Uterus (tissue), 4 donors: ENCODE measurements at places on chromosomes 3 and 15. TPM values are rescaled to one million over a fixed set of nuclear protein-coding genes. Genes with fewer than 3 reads are reported as not detected.

- no peaks in the 10 kb centered on the region for H3K27me3 ChIP-seq
- H3K4me1 ChIP-seq = no peaks in the 10 kb centered on the region
- DNase-seq = no peak
- no peak overlapping the region for H3K4me3 ChIP-seq
- peak overlapping the region; percentile 59 for H3K27ac ChIP-seq
- no peaks in the 10 kb centered on the region for H3K36me3 ChIP-seq
Measured at GRCh38 chr3:8442993-8443650, 58.5 kb upstream of the LMCD1 start.

DNA sequence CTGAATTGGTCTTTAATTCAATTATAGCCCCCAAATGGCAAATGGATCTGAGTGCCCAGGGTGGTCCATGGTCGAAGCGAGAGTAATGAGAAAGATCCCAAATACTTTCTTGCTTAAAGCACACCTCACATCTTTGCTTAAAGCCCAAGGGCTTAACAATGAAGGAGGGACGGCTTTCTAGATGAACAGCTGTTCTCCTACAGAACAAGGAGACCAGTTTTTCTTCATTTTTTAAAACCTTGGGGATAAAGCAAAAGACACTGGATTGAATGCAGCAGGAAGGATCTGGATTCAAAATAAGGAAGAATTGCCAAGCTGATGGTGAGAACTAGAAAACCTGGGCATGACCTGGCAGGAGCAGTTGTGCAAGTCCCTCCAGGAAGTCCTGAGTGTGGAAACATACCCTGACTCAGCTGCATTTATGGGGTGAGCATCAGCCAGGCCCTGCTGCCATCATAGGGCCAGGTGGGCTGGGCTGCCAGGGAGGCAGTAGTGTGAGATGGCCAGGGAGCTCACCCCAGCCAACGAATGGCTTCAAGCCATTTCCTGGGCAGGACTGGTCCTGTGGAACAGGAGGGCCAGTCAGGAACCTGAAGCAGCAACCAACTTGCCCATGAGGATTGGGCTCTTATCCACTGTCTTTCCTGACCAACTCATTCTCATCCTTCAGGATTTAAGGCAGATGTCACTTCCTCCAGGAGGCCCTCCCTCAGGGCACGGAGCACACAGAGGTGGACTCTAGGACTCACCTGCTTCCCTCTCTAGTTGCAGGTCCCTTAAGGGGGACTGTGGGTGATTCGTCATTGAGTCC, 18.4 kb upstream of the RHCG start:
- no peak for DNase-seq
- H3K4me1 ChIP-seq = no peaks in the 10 kb centered on the region
- no peaks in the 10 kb centered on the region for H3K27me3 ChIP-seq
- H3K4me3 ChIP-seq = no peak overlapping the region

- H3K27me3 ChIP-seq = no peaks in the 10 kb centered on the region
- H3K36me3 ChIP-seq = no peaks in the 10 kb centered on the region
- H3K4me3 ChIP-seq = no peak overlapping the region
- H3K27ac ChIP-seq = no peak overlapping the region
- H3K4me1 ChIP-seq = no peaks in the 10 kb centered on the region
Measured at GRCh38 chr15:66865622-66866611, 163.9 kb downstream of the SMAD6 start.

GRCh38 chr3:39809181-39809994, at the start of gene MYRIP:
Gene MYRIP (plus strand): TSS chr3:39809609. CDS start chr3:39900817, 91,208 bp downstream.
- H3K4me1 ChIP-seq = peaks cover 12% of the 10 kb centered on the region
- H3K27ac ChIP-seq = peak within 1 kb of the TSS; percentile 16
- H3K36me3 ChIP-seq = no peaks in the 10 kb centered on the region

DNA sequence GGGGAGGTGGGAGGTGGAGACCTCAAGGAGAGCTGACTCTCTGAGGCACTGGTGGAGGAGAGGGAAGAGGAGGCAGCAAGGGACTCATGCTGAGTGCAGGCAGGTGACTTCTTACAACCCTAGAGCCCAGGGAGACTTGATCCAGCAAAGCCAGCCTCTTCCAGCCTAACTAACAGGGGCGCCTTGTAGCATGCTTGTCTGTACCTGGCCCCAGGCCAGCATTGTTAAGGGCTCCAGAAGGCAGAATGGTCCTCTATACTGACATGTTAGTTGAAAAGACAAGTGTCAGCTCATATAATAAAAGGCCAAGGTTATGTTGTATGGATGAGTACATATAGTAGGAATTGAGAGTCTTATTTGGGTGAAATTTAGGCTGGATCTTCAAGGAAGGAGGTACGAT, 65.4 kb downstream of the CHDH start:
- DNase-seq = no peak
- H3K36me3 ChIP-seq = no peaks in the 10 kb centered on the region
- no peak overlapping the region for H3K4me3 ChIP-seq
- no peak overlapping the region for H3K27ac ChIP-seq

DNA sequence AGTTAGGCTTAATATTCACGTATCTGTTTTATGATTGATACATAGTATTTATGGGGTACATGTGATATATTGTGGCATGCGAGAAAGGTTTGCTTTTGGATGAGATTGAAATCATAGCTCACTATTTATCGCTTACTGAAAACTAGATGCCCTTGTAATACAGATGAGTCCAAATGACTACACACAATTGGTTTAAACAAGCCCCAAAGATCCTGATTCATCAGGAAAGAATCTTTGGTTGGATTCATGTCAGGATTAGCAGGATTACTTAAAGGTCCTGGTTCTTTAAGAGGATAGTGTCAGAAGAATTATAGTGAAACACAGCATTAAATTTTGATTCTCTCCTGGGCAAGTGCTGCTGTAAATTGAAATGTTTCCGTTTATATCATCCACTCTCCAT, 18.6 kb upstream of the AADAC start:
- no peaks in the 10 kb centered on the region for H3K27me3 ChIP-seq
- no peak overlapping the region for H3K27ac ChIP-seq
- no peak for DNase-seq
- no peaks in the 10 kb centered on the region for H3K36me3 ChIP-seq
- no peak overlapping the region for H3K4me3 ChIP-seq
- H3K4me1 ChIP-seq = no peaks in the 10 kb centered on the region

GRCh38 chr3:52874864-52875587, 22.3 kb downstream of the STIMATE start:
- DNase-seq = no peak
- H3K4me3 ChIP-seq = no peak overlapping the region
- H3K27ac ChIP-seq = no peak overlapping the region
- no peaks in the 10 kb centered on the region for H3K4me1 ChIP-seq
- H3K27me3 ChIP-seq = no peaks in the 10 kb centered on the region

DNA sequence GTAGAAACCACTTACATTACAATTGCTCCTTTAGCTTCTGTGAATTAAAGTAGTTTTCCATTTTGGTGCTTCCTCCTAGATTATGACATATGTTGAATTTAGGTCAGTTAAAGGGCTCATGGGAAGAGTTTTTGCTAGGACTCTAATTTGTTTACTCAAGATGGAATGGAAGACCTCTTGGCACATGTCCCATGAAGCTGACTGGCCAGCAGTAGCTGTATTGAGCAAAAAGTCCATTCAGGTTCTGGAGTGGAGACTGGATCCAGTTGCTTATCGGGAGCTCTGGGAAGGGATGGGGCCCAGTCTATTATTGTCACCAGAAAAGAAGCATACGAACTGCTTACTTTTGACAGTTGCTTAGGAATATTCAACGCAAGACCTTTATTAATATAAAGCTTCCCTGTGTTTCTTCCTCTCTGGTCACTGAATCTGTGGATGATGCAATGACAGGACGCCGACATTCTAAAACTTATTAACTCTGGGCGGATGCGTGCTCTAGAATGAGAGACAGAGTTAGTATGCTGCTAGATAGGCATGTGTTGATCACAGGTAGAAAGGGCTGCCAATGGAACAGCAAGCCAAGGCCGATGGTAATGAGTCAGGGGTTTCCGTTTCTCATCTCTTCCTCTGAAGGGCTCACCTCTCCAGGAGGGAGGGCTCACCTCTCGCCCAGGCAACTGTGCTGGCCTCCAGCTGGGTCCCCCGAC, 155.8 kb downstream of the NR1D2 start:
- H3K4me3 ChIP-seq = no peak overlapping the region
- H3K4me1 ChIP-seq = no peaks in the 10 kb centered on the region
- no peaks in the 10 kb centered on the region for H3K36me3 ChIP-seq
- no peak overlapping the region for H3K27ac ChIP-seq
- no peaks in the 10 kb centered on the region for H3K27me3 ChIP-seq

DNA sequence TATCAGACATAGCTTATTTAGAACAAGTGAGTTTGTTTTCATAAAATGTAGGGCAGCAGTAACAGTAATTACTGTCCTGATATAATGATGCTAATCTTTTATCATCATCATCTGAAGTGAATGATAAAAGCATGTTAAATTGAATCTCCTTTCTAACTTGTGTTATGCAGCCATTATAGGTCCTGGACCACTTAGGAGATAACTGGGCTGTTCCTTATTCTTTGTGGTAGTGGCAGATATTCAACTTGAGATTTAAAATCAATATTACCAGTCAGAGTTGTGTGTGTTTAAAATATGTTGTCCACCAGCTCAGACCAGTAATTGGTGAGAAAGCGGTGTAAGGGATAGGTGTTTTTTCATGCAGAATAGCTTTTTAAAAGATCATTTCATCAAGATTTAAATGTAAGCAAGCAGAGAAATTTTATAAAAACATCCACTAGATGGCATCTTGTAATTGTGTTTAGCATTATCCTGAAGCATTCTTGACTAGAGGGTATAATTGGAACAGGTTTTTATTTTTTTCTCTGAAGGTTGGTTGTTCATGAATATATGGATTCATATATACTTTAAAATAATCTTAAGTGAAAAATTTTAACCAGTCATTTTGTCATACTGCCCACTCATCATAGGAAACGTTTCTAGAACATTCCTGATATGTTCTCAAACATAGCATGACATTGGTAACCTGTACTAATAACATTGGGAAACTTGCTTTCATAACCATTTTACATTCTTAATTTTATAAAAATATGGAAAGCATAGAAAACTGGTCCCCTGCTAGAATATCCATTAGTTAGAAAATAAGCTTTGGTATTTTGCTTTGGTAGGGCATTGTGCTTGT, 153.9 kb downstream of the BBX start:
- H3K4me1 ChIP-seq = no peaks in the 10 kb centered on the region
- H3K27me3 ChIP-seq = no peaks in the 10 kb centered on the region
- H3K4me3 ChIP-seq = no peak overlapping the region
- DNase-seq = no peak

DNA sequence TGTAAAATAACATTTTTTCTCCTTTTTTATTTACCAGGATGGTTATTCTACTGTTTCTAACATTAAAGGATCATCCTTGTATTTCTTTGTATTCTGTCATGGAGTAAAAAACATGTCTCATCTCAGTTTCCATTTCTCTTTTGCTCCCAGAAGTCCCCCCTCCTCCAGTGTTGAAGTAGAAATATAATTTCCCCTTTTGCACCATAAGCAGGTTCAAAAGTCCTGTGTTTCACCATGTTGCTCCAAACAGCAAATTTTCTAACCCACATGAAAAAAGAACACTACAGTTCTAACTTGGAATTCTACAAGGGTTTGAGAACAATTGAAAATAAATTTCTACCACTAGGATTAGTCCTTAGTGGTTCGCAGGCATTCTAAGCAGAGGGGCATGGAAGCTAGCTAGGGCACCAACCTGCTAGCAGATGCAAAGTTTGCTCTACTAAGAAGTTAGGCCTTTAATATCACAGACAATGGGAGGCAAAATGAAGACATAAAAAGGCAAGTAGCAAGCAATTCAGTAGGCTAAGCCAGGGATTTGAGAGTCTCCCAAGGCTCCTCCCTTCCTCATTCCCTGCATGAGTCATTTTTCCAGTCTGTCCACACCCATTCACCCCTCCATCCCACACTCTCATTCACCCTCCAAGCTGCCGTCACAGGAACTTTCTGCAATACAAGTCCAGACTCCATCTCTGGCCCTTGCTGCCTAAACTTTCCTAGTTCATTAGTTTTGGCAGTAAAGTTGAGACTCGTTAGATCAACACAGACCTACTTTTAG, 2.3 kb upstream of the MBNL1 start:
- H3K27ac ChIP-seq = peak overlapping the region; percentile 98
- H3K27me3 ChIP-seq = no peaks in the 10 kb centered on the region
- peak; percentile 95 for DNase-seq
- H3K4me1 ChIP-seq = no peaks in the 10 kb centered on the region

DNA sequence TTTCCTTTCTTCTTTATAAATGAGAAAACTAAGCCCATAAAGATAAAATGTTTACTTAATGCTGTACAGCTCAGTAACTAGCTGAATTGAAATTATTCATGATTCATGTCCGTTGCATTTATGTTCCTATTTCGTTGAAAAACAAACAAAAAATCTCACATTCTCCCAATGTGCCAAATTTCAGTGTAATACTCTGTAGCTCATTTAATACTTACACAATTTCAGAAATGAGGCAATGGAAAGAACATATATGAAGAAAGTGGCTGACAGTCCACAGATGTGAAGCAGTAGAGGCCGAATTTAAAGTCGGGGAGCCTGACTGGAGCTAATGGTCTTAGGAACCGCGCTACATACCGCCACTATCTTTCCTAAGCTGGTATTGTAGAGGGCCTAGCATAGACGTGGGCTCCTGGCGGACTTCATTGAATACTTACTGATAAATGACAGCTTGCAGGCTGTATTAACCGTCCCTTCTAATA, 651 bp downstream of the PLSCR2 start:
- H3K4me3 ChIP-seq = no peak overlapping the region
- H3K4me1 ChIP-seq = no peaks in the 10 kb centered on the region

- peak overlapping the region; percentile 58 for H3K4me3 ChIP-seq
- no peak for DNase-seq
- no peaks in the 10 kb centered on the region for H3K36me3 ChIP-seq
- no peaks in the 10 kb centered on the region for H3K4me1 ChIP-seq
Measured at GRCh38 chr3:66220066-66220465, 735 bp upstream of the SLC25A26 start.

GRCh38 chr15:70643783-70644125, 119.6 kb downstream of the UACA start:
- H3K36me3 ChIP-seq = no peaks in the 10 kb centered on the region
- H3K4me1 ChIP-seq = no peaks in the 10 kb centered on the region
- no peak overlapping the region for H3K27ac ChIP-seq
- no peaks in the 10 kb centered on the region for H3K27me3 ChIP-seq
- no peak overlapping the region for H3K4me3 ChIP-seq
- no peak for DNase-seq

- H3K4me3 ChIP-seq = no peak overlapping the region
- H3K4me1 ChIP-seq = no peaks in the 10 kb centered on the region
- H3K27me3 ChIP-seq = no peaks in the 10 kb centered on the region
- no peaks in the 10 kb centered on the region for H3K36me3 ChIP-seq
- no peak overlapping the region for H3K27ac ChIP-seq
Measured at GRCh38 chr3:184873141-184873540, 61.2 kb downstream of the VPS8 start.

The LRRIQ4 gene
- 0.14 TPM for total RNA-seq

The MAGI1 gene
- 36.6 TPM for total RNA-seq

The EIF4E3 gene
- 12.4 TPM for total RNA-seq

The ANKRD63 gene
- 0.28 TPM for total RNA-seq

The C3orf20 gene
- 0.07 TPM for total RNA-seq

The TMOD3 gene
- total RNA-seq = 49.6 TPM

The ARL14 gene
- total RNA-seq = not detected
